ENCODE measurements at places on chromosomes 13 and 19.

GRCh38 chr13:49620170-49620621, 8.1 kb upstream of the ARL11 start:
- no peak for DNase-seq

DNA sequence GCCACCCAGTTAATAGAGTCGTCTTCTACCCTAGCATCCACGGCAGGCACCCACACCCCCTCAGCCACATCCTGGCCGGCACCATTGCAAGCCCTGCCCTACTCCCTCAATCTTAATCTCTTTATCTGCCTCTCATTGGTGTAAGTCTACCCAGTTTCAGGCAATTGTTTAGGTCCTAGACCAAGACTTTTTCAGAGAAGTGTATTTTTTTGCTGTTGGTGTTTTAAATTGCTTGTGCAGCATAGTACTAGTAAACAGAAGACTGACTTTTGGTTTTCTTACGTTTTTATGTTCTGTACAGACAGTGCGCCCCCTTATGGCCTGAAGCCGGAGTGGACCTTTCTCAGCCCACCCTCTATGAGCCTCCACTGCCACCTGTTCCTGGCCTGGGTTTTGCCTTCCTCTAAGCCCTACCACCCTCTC, 2.3 kb upstream of the LCP1 start:
- no peak for DNase-seq

GRCh38 chr13:43195551-43195950, 172.2 kb downstream of the DNAJC15 start:
- no peak for DNase-seq

DNA sequence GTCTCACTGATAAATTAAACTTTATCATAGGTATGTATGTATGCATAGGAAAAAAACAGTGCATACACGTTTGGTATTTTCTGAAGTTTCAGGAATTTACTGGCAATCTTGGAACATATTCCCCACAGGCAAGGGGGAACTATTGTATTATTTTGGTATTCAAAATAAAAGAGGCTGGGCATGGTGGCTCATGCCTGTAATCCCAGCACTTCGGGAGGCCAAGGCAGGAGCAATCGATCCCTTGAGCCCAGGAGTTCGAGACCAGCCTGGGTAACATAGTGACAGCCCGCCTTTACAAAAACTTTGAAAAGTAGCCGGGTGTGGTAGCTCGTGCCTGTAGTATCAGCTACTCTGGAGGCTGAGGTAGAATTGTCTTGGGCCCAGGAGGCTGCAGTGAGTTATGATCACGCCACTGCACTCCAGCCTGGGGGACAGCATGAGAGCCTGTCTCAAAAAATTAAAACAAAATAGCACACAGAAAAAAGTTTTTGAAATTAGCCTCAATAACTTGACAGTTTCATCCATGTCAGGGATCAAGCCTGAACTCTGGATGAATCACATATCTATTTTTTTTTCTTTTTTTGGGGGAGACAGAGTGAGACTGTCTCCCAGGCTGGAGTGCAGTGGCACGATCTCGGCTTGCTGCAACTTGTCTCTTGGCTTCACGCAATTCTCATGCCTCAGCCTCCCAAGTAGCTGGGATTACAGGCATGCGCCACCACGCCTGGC, 29.1 kb upstream of the HOMER3 start:
- DNase-seq: no peak
